Muscle of arm (tissue), 14 donors: ENCODE measurements at places on chromosomes 3 and 15. TPM values are rescaled to one million over a fixed set of nuclear protein-coding genes. Genes with fewer than 3 reads are reported as not detected.

The ISLR gene
- polyA plus RNA-seq: 143 TPM

The CNTN4 gene
- polyA plus RNA-seq: 10.9 TPM

The GPR62 gene
- 0.30 TPM for polyA plus RNA-seq

The CHRD gene
- 18.1 TPM for polyA plus RNA-seq

The TERB2 gene
- polyA plus RNA-seq: not detected

The TM4SF1 gene
- polyA plus RNA-seq: not detected

The CCDC54 gene
- 5.1 TPM for polyA plus RNA-seq

The MRAS gene
- polyA plus RNA-seq: 90.9 TPM

The PRSS50 gene
- polyA plus RNA-seq: not detected

DNA sequence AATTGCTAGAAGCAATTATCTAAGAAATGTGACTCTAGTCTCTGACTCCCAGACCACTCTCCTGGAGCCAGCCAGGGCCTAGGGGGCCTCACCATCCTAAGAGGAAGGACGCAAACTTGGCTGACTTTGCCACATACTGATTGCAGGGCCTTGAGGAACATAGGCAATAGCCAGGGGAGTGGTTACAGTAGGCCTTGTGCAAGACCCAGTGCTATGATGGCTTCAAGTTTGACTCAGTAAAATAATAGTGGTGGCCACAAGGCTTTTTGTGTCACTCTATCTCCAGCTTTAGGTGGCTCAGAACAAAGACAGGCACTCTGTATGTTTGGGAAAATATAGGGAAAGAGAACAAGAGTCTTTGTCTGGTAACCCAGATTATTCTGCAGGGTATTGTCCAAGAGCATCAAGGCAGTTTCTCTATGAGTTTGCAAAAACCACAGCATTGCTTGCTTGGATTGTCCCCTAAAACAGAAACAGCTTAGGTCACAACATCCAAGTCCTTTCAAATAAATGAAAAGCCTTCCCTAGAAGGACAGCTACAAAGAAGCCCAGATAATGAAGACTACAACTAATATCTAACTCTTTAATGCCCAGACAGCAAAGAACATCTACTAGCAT is 631.5 kb downstream of the PYDC2 start:
- DNase-seq: no peak

DNA sequence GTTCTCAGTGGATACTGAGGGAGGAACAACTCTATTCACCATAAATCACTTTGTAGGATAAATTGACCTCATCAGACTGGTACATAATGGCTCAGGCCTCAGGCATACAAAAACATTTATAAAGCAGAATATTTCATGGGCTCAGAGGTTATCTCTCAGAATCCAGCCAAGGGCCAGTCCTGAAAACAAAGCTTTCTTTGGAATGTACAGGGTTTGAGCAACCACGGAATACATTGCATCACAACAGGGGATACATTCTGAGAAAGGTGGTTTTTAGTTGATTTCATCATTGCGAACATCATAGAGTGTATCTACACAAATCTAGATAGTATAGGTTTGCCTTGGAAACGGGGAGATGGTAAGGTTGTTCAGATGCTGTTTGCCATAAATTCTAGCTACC is 33.4 kb upstream of the CTDSPL2 start:
- no peak for DNase-seq

GRCh38 chr3:157922614-157923013 is 183.6 kb downstream of the SHOX2 start:
- DNase-seq: no peak

- no peak for DNase-seq
Observed at GRCh38 chr3:193552923-193553322, 1.8 kb downstream of the ATP13A4 start.

DNA sequence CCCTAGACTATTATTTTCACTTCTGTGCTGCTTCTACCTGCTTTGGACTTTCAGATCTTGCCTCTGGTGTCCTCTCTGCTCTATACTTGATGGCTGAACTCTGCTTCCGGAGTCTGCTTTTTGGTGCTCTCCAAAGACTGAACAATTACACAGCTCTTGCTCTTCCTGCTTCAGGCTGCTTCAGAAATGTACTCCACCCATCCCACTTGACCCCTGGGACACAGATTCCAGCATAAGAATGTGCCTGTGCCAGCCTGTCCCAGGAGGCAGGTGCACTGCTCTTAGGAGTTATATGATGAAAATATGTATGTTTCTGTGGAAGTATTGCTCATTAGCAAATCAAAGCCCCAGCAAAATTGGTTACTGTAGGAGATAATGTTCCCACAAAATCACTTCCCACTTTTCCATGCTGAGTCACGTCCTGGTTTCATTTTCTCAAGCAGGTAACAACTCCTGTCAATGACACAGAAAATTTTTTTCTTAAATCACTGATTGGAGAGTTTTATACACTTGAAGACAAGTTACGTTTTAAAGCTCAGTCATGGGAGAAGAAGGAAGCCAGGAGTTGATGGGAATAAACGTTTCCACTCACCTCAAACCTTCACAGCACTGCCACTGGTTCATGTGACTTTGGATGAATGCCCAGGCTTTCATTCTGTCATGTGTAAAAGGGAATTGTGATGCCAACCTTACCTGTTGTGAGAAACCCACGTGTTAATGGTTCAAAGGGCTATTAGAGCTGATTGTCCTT is 239.4 kb upstream of the ZPLD1 start:
- no peak for DNase-seq

DNA sequence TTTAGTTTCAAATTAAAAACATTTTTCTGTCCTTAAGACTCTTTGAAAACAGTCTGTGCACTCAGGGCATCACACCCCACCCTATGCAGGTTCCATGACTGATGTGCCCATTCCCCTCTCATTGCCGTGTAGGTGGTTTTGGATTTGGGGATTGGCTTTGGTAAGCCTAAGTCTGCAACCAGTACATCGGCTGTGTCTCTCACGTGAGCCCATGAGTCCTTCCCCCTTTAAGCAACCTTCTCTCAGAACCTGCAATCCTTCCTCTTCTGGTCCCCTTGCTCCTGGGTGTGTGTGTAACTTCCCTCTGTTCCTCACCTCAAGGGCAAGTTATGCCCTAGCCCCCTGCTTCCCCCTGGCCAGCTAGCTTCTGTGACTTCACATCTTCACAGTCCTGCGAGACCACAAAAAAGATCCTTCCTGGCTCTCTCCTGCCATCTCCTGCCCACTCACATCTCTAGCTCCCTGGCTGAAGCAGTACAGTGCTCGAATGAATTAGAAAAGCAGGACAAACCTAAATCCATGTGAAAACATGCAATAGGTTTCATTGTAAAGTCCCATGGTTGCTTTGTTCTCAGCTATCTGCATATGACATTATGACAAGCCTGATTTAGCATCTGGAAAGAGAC is 126.7 kb downstream of the UACA start:
- no peak for DNase-seq

DNA sequence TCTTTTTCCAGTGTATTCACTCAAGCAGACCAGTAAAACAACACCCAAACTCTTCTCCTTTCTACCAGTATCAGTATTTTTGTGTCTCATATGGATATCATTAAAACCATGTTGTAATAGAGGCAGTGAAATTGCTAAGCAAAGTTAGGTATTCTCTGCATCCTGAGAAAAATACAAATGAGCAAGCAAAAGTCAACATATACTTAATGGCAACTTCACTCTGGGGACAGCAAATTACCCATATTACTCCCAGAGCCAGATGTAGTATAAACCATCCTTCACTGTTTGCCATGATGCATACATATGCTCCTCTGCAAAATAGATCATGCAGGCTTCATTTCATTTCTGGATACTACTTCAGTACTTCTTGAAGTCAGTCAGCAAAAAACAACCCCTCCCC is 22.1 kb downstream of the UBA5 start:
- peak; percentile 36 for DNase-seq

DNA sequence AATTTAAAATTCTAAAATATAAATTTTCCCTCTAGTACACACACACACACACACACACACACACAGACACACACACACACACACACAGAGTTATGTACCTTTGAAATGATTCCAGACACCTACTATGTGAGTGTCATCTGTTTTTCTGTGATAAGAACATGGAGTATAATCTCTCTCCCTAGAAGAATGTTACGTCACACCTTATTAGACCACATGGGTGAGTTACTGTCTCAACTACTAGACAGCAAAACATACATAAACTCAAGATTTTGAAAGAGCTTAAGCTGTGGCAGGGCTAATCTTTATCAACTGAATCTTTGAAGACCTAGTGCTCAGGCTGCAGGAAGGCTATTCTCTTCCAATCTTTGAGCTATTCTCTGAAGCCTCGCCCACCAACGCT is 385.9 kb upstream of the BCHE start:
- no peak for DNase-seq

- no peak for DNase-seq
Observed at GRCh38 chr3:90069748-90070147, 962.3 kb downstream of the EPHA3 start.

- DNase-seq: no peak
Observed at GRCh38 chr3:48859206-48859605, 11.5 kb upstream of the PRKAR2A start.

GRCh38 chr3:183341545-183342288 is 86.7 kb downstream of the MCF2L2 start:
- DNase-seq: no peak

DNA sequence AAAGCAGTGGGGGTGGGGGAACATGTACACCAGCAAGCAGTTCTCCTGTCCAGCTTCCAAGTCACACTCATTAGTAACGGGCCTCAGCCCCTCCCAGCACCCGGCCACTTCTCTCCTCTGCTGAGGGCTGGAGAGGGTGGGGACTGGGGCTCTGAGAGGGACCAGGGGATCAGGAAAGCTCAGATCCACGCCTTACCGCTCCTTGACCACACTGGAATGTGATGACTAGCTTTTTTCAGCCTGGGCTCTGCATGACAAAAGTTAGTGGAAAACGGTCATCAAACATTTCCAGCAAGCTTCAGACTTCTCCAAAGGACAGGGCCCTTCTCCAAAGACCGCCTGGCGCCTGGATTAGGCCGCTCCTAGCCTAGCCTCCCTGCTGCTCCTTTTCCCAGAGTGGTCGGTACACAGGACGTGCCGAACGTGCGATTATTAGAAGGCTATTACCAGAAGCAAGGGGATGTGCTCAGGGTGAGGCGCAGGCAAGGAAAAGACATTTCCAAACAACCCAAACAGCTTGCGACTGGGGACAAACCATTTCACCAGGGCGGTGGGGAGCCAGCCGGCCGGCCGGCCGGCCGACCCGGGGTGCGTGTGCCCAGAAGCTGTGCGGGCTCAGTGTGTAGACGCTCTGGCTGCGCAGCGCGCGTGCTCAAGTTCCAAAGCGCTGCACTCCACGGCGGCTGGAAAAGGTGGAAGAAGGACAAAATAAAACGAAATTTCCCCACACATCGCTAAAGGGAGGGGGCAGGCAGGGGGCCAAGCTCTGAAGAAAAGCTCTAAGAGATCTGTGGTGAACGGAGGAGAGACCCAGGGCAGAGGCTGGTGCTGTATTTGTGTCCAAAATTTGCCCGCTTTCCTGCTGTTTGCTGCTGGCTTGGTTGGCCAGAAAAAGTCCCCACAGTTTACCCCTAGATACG is 51.0 kb upstream of the SSR3 start:
- peak; percentile 64 for DNase-seq
